ENCODE measurements at places on chromosomes 13 and 19.

DNA sequence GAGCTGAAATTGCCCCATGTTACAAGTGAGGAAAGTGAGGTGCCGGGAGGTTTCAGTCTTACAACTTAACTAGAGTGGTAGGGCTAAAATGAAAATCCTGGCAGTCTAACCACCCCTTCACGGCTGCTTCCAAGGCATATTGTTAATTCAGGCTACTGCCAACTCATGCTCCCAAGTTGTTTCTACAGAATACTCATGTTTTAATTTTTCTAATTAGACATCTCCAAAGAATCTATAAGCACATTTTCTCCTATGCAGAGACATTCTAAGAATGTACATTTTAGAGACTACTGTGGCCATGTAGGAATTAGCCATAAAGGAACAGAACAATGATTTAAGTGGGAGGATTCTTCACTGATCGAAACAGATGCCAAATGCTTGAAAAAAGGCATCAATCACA lies 7.0 kb upstream of the TSC22D1 start:
- DNase-seq: no peak

DNA sequence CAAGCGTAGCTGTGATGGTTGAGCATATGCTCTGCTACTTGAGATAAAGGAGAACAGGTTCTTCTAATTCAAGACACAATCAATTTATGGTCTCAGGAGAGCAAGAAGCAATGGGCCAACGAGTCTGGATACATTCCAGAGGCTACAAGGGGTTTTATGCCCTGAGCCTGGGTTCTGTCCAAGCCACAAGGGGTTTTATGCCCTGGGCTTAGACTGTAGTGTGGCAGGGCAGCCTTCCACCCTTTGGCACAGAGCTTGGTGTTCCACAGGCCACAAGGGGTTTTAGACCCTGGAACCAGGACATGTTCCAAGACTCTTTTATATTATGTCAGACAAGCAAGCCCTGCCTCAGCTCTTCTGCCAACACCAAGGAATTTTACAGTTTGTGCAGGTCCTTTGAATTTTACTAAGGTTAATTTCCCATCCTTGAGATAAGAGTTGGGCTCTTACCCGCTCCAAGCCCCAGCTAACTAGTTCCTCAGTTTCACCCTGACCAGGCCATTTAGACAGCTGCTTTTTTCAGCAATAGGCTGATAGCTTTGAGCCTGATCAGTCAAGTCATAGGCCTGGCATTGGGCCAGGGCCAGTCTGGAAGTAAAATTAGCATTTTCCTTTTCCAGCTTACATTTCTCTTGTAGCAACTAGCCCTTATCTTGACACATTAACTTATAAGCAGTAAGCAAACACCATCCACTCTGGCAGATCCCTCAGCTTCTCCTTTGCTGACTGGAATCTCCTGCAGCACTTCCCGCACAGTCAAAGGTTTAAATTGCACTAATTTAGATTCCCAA lies 95.0 kb downstream of the ZNF737 start:
- DNase-seq: no peak

- no peak for DNase-seq
These were observed 31.5 kb downstream of the ADPRHL1 start for GRCh38 chr13:113421673-113422270.

- DNase-seq: no peak
These were observed 2.1 kb downstream of the DAPK3 start for GRCh38 chr19:3968556-3969434.

- no peak for DNase-seq
These were observed 554.1 kb downstream of the TBC1D4 start for GRCh38 chr13:74927823-74928222.

DNA sequence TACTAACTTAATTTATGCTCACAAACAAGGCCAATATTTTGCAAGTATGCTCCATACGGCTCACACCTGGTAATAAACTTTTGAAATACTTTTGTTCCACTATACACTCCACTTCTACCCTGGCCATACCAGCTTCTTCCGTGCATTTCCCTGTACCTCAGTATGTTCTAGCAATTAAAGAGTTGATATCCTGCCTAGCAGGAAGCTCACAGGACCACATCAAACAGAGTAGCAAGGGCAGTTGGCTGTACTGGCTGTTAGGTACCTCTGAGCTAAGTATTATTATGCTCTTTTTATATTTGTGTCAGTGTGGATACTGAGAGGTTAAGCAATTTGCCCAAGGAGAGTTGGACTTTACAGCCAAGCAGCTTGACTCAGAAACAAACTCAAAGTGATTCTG lies 257.7 kb downstream of the SLITRK6 start:
- peak; percentile 84 for DNase-seq

GRCh38 chr19:28314756-28315155 lies 898.2 kb downstream of the UQCRFS1 start:
- no peak for DNase-seq

GRCh38 chr19:18170714-18171255 lies 2.8 kb upstream of the IFI30 start:
- DNase-seq: no peak

DNA sequence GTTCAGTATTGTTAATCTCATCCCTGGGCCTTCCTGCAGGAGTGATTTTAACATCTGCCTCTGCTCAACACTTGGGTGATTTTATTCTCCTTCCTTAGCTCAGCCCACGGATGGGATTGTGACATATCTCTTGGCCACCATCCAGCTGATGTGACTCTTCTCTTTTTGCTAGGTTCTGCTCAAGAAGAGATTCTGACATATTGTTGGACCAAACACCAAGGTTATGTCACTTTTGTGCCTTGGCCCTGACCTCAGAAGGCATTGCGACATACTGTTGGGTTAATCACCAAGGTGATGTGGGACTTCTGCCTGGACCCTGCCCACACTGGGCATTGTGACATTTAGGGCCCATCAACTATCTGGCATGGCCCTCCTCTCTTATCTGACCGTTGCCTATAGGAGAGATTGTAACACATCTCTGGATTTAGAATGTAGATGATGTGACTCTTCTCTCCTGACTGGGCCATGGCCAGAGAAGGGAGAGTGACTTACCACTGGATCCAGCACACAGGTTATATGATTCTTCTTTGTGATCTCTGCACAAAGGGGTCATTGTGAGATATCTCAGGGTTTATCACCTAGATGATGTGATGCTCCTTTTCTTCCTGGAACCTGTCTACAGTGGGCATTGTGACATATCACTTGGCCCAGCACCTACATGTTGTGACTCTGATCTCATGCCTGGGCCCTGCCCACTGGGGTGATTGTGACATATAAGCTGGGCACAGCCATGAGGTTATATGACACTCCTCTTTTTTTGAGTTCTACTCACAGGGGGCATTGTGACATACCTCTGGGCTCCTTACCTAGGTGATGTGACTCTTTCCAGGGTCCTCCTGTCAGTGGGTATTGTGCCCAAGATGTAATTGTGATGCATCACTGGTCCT lies 88.8 kb downstream of the ZNF429 start:
- no peak for DNase-seq

DNA sequence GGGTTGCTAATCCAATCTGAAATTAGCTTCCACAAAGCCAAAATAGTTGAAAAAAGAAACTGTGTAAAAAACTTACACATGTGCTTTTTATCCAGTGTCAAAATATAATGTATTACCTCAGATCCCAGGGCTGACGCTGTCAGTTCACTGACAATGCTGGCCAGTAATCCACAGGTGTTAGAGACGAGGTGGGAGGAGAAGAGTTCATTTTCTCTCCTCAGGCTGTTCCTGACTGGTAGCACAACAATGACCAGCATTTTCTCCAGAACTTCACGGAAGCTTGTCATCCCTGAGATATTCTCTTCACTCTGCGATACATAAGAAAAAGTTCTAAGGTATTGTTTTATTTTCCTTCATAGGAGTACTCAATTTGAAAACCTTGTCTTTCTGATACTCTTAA lies 146.9 kb downstream of the MYCBP2 start:
- no peak for DNase-seq

DNA sequence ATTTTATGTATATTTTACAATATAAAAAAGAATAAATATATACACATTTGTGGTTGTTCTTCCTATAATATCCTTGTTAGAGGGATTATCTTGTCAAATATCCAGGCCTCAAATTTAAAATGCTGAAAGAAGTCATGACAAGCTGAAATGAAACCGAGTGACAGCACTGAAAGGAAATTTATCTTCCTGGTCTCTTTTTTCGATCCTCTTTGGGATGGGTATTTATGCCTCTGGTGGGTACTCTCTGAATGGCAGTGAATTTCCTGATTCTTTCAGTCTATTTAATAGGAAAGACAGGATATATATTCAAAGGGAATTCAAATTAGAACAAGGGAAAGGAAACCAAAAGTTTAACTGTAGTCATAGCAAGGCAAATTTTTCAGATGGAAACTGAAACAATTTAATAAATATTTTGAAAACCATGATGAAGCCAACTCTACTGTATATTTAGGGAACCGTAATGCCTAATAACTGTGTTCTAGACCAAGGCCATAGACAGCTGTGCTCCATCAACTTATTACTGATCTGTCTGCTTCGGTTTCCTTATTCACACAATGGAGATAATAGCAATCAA lies 97.9 kb downstream of the DLEU7 start:
- no peak for DNase-seq

GRCh38 chr13:20401931-20402856 lies 123.5 kb downstream of the CRYL1 start:
- DNase-seq: no peak

- DNase-seq: no peak
These were observed 249.5 kb downstream of the DNAJC15 start for GRCh38 chr13:43272851-43273250.

- no peak for DNase-seq
These were observed 57.9 kb upstream of the PCDH8 start for GRCh38 chr13:52906122-52906903.

- no peak for DNase-seq
These were observed 8.7 kb downstream of the UCHL3 start for GRCh38 chr13:75558145-75558840.

DNA sequence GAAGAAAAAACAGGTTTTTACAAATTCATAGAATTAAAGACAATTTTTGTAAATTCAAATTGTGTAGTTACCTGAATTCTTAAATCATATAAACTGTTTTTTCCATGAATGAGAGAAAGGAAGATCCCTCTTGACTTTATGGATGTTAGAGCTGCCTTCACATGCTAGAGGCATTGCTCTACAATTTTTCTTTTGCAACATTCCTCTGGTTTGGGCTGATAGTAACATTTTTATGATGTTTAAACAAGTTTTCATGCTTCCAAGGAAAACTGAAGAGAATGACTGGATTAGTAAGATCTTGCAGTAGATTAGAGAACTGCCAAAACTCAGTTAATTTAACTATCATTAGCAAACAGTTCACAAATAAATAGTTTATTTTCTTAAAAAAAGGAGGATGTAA lies 250.6 kb downstream of the GPC6 start:
- no peak for DNase-seq

DNA sequence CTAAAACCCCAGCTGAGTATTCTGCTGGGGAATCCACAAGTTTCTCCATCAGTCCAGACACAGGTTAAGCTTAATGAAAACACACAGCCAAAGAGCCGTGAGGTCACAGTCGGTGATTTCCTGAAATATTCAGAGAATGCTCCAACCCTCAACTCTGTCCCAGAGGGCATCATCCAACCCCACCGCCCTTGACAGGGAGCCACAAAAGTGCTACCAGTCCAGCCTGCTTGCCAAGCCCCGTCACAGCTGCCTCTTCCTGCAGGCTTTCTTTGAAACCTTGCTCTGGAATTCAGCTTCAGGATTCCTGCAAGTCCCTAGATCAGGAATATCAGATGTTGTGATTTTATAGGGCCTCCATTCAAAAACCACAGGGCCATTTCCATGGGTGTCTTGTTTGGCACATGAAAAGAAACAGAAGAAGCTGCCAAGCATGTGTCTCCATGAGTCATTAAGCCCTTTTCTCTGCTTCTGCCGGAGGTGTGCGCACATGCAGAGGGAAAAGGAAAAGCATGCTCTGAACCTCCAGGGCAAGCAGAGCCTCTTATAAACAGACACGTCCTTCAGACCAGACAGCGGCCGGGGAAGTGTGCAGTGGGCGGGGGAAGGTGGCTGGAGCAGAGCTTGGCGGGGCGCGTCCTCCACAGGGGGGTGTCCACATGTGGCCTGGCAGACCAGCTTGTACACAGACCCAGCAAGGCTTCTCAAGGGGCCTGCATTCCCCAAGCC lies 164.7 kb downstream of the KATNAL1 start:
- no peak for DNase-seq

- no peak for DNase-seq
These were observed 1.6 kb downstream of the P2RY11 start for GRCh38 chr19:10112895-10113591.

DNA sequence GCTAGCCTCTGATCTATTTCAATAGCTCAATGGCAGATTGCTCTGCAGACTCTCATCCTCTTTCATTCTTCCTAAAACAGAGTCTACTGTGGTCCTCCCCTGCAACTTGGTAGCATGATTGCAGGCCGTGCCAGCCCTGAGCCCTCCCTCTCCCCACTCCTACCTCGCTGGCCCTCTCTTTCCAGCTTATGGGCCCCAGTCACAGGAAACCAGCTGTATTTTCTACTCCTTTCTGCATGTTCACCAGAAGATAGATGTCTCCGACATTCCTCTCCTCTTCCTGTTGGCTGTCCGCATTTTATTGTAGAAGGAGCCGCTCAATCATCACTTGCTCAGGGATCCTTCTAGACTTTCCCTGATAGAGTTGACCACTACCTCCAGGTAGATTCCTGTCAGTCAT lies 50.2 kb downstream of the SERP2 start:
- no peak for DNase-seq

GRCh38 chr19:53103234-53104203 lies at the start of gene ZNF160:
ZNF160 (minus strand) TSS chr19:53103422; CDS start chr19:53086276, 17,146 bp downstream.
- DNase-seq: peak; percentile 81

- DNase-seq: no peak
These were observed 6.3 kb downstream of the PLIN3 start for GRCh38 chr19:4861147-4861546.

DNA sequence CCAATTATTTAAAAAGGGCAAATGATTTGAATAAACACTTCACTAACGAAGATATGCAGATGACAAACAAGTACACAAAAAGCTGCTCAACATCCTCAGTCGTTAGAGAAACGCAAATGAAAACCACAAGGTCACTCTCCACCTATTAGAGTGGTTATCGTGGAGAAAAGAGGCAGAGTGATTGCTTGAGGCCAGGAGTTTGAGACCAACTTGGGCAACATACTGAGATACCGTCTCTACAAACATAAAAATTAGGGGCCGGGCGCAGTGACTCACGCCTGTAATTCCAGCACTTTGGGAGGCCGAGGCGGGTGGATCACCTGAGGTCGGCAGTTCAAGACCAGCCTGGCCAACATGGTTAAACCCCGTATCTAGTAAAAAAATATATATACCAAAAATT lies 27.2 kb downstream of the BLOC1S3 start:
- DNase-seq: no peak

- DNase-seq: no peak
These were observed 23.7 kb upstream of the SHISA2 start for GRCh38 chr13:26075498-26075897.

DNA sequence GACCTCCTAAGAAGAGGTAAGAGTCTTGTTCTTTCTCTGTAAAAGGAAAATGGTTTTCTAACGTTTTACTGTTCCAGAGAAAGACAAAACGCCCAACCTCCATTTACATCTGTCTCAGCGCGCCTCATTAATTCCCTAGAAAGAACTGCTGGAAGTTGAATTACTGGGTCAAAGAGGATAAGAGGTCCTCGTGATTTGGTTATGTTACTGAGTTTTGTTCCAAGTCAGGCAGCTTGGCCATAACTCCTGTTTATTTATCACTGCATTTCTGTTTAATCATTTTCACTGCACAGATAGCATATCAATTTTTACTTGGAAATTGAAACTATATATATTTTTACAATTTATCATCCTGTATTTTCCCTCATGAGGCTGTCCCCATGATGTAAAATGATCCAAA lies 112.9 kb upstream of the PEG3 start:
- no peak for DNase-seq

GRCh38 chr13:72645521-72645920 lies 81.9 kb downstream of the MZT1 start:
- no peak for DNase-seq

GRCh38 chr13:25037057-25037813 lies 58.7 kb upstream of the PABPC3 start:
- no peak for DNase-seq

Measured in SHP77 treated with DMSO at 0.1 percent for 48 hours (cell line).